ENCODE measurements at places on chromosomes 2 and 18.

DNA sequence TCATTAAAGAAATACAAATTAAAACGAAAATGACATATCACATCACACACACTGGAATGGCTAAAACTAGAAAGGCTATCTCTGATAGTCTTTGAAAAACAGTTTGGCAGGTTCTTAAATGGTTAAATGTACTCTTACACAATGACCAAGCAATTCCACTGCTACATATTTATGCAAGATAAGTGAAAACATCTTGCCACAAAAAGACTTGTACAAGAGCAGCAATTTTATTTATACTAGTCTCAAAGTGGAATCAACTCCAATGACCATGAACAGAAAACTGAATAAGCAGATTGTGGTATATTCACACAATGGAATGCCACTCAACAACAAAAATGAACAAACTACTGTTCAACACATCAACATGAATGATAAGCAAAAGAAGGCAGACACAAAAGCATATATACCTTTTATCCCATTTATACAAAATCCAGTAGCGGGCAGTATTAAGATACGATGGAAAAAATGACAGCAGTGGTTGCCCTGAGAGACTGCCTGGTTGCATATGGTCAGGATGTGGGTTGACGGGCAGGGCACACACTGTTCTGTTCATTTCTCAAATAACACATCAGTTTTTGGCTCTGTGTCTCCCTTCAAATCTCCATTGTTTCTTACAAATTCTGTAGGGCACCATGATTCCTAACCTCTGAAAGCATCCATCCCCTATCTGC lies 25.4 kb downstream of the SP100 start:
- no peak for DNase-seq

DNA sequence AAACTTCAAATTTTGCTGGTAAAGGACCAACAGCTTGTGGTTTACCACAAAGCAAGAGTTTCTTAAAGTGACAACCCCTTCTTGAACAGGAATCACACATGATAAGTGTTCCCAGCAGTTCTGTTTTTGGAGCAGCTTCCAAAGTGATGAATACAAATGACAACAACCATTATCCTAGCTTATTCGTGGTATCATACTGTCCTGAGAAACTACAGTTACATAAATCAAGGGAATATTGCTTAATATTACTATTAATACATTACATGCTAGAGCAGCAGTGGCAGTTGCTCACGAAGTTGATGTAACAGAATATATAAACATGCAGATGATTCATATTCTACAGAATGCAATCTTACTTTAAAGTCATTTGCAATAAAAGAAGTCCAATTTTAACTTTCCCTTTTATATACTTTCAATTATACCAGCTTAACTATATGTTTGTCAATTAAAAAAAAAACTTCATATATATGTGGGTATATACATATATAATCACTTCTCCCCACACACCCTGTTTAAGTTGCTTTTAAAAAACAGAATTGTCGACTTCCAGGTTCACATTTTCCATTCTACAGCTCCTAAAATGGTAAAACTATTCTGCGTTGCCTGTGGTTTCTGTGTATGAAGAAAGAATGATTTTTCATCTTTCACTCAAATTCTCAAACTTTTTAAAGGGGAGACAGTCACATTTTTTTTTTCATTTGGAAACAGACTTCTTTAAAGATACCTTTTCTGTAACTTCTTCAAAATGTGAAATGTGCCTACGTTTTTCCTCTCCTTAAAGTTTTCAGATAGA lies 713.6 kb downstream of the TDRD15 start:
- DNase-seq, result no peak

- no peak for DNase-seq
Observed at GRCh38 chr2:124027182-124027581, 2.1 kb downstream of the CNTNAP5 start.

GRCh38 chr2:8006626-8007025 lies 675.2 kb upstream of the ID2 start:
- no peak for DNase-seq

DNA sequence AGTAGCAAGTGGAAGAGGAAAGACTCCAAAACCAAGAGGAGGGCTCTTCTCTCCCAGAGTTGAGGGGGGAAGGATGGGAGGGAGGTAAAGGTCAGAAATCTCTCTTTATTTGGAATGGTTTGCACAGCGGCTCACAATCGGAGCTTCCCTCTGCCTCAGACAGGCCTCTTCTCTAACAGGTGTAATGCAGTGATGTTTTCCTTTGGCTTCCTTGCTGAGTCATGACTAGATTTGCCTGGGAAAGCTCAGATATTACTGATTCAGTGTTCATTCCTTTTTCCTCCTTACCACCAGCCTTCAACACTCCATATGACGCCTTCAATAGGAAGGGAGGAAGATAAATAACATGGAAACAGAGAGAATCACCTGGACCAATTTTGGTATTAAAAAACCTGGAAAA lies 136.6 kb downstream of the RNF152 start:
- no peak for DNase-seq

- DNase-seq, result no peak
Observed at GRCh38 chr2:189411860-189412259, 29.4 kb upstream of the WDR75 start.

DNA sequence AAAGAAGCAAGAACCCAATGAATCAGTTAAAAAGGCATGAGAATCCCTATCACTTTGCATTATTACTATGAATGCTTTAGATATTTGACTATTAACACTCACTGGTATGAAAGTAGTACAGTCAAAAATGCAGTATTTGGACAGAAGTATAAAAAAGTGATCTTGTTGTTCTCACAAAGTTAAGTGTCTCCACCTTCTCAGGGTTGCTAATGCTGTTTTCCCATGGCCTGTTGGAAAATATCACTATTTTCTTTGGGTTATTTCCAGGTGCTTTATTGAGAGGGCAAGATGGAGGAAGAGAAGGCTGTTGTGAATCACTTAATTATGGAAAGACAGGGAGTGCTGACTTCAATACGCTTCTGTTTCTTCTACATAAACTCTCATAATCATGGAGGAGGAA lies 13.6 kb upstream of the CREB1 start:
- DNase-seq, result no peak

GRCh38 chr2:226678422-226678821 lies 121.2 kb downstream of the IRS1 start:
- no peak for DNase-seq

GRCh38 chr2:178859730-178860129 lies 52.5 kb upstream of the TTN start:
- DNase-seq, result no peak

- peak; percentile 71 for DNase-seq
Observed at GRCh38 chr2:109613081-109613921, 465 bp downstream of the SEPTIN10 start.

- DNase-seq, result peak; percentile 83
Observed at GRCh38 chr2:39620067-39620466, 45.6 kb upstream of the TMEM178A start.

GRCh38 chr2:160794926-160795325 lies 301.3 kb upstream of the RBMS1 start:
- no peak for DNase-seq

- DNase-seq, result no peak
Observed at GRCh38 chr2:222823183-222823930, 37.5 kb upstream of the ACSL3 start.

DNA sequence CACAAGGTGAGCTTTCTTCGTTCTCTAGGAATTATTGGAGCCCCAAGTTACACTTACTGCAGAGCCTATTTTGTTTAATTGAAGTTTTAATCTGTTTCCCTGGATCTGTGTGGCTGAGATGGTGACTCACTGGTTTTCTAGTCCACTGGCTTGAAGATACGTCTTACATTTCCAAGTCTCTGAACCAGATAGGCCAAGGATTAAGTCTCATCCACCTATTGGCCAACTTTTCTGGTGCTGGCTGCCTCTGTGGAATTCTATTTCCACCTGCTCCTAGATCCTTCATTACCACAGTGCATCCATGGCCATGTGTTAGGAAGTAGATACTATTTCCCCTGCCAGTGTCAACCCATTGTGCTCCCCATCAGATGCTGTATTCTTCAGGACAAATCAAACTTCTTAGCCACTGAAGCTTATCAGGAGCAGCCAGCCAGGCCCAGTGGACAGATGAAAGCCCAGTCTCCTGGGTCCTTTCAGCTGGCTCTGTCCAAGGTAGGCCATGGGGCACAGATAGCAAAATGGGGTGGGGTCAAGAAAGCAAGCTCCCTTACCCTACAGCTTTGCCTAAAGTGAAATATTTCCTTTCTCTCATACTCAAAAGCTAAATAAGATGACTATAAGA lies 198.8 kb upstream of the TCF4 start:
- no peak for DNase-seq

- DNase-seq, result no peak
Observed at GRCh38 chr2:126799301-126799700, 99.4 kb upstream of the TEX51 start.

DNA sequence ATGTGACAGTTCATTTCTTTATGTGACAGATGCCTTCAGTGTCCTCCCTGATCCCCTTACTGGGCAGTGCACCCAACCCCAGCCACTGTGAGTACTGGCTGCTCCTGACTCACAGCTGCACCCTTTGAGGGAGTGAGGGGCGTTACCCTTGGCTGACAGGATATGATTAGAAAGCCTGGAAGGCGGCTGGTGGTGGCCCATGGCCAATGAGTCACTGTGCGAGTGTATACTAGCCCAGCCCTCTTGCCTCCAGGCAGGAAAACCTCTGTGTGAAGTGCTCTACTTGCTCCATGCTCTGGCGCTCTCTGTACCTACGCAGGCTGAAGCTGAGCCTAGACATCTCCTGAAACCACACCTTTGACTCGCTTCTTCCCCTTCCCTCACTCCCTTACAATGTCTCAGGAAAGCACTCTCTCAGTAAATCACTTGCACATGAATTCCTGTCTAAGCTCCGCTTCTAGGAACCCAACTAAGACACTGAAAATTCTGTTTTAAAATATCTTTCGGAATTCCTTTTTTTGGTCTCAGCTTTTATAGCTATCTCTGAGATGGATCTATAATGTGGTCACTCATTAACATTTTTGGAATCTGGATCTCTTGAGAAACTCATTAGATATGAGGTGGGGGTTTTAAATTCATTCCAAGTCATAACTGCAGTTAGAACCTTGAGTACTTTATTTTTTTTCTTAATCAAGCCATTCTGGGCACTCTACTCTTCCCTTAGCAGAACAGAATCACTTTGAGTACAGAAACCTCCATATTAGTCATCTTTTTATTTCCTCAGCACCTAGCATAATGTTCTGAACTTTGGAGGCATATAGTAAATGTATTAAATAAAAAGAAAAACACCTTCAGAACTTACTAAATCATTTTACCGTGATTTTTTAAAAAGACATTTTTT lies 25.3 kb upstream of the STAM2 start:
- peak; percentile 94 for DNase-seq

DNA sequence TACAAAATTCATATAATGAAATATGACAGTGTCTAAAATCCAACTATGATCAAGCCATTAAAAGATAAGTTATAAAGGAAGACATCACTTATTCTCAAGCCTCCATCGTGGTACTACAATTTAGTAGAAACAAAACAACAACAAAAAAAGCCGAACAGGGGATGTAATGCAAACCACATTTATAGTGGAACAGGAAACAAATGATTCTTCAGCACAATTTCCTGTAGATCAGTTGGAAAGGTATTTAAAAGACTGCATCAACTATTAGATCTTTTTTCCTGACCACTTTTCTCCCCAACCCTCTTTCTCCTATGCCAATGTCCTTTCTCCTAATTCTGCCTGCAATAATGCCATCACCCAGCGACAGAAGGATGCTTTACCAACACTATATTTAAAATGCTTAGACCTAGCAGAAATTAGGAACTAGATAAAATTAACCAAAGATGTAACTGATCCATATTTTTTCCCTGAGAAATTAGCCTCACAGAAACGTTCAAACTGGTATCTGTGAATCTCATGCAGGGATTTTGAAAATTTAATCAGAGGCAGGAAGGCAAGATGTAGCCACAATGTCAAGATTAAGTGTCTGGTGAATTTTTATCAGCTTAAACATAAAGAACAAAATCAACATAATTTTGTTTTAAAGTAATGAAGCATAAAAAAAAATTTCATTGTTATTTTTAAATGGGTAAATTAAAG lies 271.4 kb downstream of the TCF4 start:
- DNase-seq, result no peak

DNA sequence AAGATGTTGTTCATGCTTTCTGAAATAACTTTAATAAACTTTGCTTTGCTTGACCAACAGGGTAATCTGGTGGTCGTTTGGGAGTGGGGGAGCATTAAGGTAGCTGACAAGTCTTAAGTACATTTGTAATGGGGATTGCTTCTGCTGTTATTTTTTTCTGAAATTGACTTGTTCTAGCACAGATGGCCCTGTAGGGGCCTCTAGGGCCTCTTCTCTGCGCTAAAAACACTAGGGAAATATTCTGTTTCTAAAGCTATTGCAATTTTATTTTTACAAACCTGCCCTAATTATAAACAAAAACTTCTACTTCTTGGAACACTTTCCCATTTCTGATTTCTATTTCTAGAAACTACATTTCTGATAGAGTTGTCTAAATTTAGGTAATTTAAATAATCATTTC lies 191.3 kb upstream of the KCNJ3 start:
- DNase-seq, result no peak

GRCh38 chr2:174176898-174177297 lies 71.4 kb downstream of the OLA1 start:
- DNase-seq, result no peak

GRCh38 chr2:212797484-212798205 lies 259.0 kb upstream of the ERBB4 start:
- no peak for DNase-seq

DNA sequence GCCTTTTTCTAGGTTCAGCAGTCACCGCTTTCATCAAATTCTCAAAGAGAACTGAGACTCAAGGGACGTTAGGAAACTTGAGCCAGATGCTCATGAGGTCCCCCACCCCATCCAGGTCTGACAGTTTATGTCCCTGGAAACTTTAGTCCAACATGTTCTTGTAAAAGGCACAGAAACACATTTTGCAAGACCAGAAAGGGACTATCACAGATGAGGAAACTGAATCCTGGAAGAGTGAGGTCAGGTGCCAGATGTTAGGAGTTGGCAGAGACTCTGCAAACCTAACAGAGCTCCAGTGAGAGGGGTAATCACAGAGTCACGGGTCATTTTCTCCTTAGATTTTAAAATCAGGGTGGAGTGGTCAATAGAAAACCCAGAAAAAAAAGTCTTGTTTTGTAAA lies 76.6 kb downstream of the RDH14 start:
- DNase-seq, result no peak

GRCh38 chr2:83866211-83866610 lies 592.9 kb downstream of the SUCLG1 start:
- no peak for DNase-seq

DNA sequence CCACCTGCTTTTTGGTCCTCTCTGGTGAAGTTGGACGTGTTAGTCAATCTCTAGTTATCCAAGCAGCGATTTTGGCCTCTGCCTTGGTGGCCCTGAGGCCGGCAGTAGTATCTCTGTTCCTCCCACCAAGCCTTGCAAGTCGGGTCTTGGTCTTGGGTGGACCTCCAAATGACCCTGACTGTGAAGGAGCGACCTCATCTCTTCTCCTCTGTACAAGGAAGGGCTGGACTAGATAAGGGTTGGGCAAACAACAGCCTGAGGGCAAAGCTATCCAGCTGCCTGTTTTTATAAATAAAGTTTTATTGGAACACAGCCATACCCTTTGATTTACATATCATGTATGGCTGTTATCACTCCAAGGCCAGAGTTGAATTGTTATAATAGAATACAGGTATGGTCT lies 74.6 kb upstream of the FOSL2 start:
- DNase-seq, result no peak

- no peak for DNase-seq
Observed at GRCh38 chr18:58297198-58297597, 253.2 kb downstream of the NEDD4L start.

- no peak for DNase-seq
Observed at GRCh38 chr2:22189893-22190480, 1066.2 kb downstream of the TDRD15 start.

- DNase-seq, result no peak
Observed at GRCh38 chr2:160703648-160704585, 210.3 kb upstream of the RBMS1 start.

GRCh38 chr2:118056165-118056534 lies 32.1 kb upstream of the INSIG2 start:
- DNase-seq, result no peak

Data from right atrium auricular region (tissue), 2 donors.